ENCODE measurements at places on chromosomes 1 and 21. TPM values are rescaled to one million over a fixed set of nuclear protein-coding genes. Genes with fewer than 3 reads are reported as not detected.

ST6GALNAC5 gene
- 0.96 TPM for total RNA-seq

C1orf116 gene
- total RNA-seq, result 62.2 TPM

GRIK3 gene
- total RNA-seq, result 0.04 TPM

BARHL2 gene
- not detected for total RNA-seq

XCL2 gene
- not detected for total RNA-seq

KISS1 gene
- not detected for total RNA-seq

ANKRD13C gene
- 11.7 TPM for total RNA-seq

KLF17 gene
- not detected for total RNA-seq

SPRR1A gene
- total RNA-seq, result 1,843 TPM

OR2L3 gene
- total RNA-seq, result not detected

KCNJ15 gene
- total RNA-seq, result 15.5 TPM

SPRR2E gene
- 1,779 TPM for total RNA-seq

GJA5 gene
- total RNA-seq, result 0.84 TPM

TMEM51 gene
- total RNA-seq, result 22.5 TPM

SPRR4 gene
- total RNA-seq, result not detected

GPR37L1 gene
- 0.12 TPM for total RNA-seq

ZNF683 gene
- not detected for total RNA-seq

TDRD5 gene
- not detected for total RNA-seq

RGL1 gene
- total RNA-seq, result 3.0 TPM

COPA gene
- 93.9 TPM for total RNA-seq

S100A5 gene
- total RNA-seq, result not detected

TAF1A gene
- 4.8 TPM for total RNA-seq

SPRR5 gene
- total RNA-seq, result 3.5 TPM

PLA2G2A gene
- total RNA-seq, result 10.9 TPM

TEX38 gene
- not detected for total RNA-seq

PUSL1 gene
- 23.0 TPM for total RNA-seq

IFNGR2 gene
- total RNA-seq, result 86.8 TPM

CR1 gene
- total RNA-seq, result 0.96 TPM

MSH4 gene
- 0.36 TPM for total RNA-seq

LAMC1 gene
- 26.9 TPM for total RNA-seq

TENT5C gene
- 1.1 TPM for total RNA-seq

PCP4 gene
- total RNA-seq, result 1.3 TPM

CRYAA gene
- total RNA-seq, result not detected

AIRE gene
- total RNA-seq, result not detected

CFAP126 gene
- total RNA-seq, result not detected

RIPPLY3 gene
- not detected for total RNA-seq

OR6N2 gene
- total RNA-seq, result not detected

TPTE gene
- total RNA-seq, result not detected

GCSAML gene
- not detected for total RNA-seq

LRRC71 gene
- total RNA-seq, result not detected

OR6N1 gene
- total RNA-seq, result not detected
